NCI-H1092 (cell line): ENCODE measurements at places on chromosomes 7 and 10.

DNA sequence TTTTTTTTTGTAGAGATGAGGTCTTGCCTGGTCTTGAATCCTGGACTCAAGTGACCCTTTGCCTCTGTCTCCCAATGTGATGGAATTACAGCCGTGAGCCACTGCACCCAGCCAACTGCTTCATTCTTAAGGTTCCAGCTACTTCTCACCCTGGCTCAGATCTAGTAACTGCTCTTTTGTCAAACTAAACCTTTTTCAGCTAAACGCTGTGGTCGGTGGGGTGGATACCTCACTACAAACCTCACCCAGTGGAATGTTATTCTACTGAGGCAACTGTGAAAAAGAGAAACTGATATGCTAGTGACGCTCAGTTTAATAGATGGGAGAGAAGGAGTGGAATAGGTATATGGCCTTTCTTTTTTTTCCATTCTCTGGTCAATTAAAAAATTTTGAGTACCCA is 1.7 kb upstream of the MRLN start:
- no peak for DNase-seq

DNA sequence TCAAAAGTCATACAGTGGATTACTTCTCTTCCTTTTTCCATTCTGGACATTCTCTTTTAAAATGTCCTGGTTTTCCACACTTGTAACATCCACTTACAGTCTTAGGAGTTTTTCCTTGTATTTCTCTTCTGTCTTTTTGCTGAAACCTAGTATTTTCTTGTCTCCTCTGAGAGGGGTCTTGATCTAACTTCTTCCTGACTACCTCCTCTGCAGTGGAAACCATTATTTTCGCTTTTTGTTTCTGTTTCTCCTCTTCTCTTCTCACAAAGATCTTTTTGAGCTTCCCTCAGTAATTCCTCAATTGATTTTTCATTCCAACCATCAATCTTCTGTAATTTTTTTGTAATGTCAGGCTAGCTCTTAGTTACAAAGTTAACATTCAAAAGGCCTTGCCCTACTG is 23.7 kb upstream of the ELOVL3 start:
- no peak for DNase-seq

DNA sequence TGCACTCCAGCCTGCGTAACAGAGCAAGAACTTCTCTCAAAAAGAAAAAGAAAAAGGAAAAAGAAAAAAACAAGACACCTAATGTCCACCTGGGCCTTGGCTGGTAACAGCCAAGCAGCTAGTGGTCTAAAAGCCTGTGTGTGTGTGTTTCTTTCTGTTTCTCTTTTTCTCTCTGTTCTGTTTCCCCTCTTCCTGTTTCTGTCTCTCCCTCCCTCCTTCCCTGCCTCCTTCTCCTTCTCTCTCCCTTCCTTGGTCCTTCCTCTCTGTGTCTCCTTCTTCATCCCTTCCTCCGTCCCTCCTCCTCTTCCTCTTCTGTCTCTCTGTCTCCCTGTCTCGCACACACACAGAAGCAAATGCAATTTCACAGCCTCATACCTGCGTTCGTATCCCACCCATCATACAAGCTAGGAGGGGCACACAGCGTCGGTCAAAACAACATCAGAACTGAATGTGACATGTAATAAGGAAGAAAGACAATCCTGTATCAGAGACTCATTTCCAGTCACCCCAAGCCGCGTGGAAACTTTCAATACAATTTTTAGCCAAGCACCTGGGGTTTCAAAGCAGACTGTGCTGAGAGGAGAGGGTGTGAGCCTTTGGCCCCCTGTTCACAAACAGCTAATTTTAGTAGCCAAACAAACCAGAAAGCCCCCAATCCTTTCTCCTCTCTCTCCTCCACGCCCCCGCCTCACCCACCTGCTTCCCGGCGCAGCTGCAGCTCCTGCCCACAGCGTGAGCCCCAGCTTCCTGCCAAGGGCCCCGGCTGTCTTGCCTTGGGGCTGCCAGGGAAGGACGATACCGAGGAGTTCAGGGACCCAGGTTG is 50.2 kb upstream of the GNA12 start:
- peak; percentile 44 for DNase-seq

- no peak for DNase-seq
Measured at GRCh38 chr7:24175603-24176002, 108.4 kb upstream of the NPY start.

DNA sequence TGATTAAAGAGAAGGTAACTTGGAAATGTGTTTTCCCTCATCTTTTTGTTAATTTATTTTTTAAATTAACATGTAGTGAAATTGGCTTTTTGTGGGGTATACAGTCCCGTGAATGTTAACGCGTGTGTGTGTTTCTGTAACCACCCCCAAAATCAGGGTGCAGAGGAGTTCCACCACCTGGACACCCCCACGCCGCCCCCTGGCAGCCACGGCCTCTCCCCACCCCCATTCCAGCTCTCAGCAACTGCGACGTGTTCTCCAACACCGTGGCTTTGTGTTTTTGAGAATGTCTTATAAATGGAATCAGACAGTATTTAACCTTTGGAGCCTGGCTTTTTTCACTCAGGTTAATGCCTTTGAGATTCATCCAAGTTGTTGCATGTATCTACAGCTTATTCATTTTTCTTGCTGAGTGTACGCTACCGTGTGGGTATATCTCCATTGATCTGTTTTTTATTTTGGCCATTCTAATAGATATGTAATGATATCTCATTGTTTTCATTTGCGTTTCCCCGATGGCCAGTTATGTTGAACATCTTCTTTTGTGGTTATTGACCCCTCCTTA is 218.8 kb downstream of the EBF3 start:
- DNase-seq = no peak

GRCh38 chr10:111785921-111786320 is 397.6 kb downstream of the GPAM start:
- DNase-seq = no peak

GRCh38 chr10:124266468-124267230 is 152.1 kb downstream of the OAT start:
- DNase-seq = no peak

DNA sequence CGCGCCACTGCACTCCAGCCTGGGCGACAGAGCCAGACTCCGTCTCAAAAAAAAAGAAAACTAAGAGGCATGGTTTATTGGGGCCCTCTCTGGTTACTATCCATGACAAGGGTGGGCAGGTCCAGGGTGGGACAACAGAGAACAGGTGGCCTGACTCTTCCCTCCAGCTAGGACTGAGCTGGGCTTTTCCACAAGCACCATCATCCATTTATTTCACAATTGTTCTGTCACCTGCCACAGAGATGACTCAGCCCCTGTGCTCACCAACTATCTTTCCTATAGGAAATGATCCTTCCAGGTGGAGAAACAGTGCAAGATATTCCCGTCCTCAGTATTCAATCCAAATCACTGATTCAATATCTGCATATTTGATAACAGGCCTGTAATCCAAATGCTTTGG is 44.9 kb upstream of the MYL10 start:
- no peak for DNase-seq

DNA sequence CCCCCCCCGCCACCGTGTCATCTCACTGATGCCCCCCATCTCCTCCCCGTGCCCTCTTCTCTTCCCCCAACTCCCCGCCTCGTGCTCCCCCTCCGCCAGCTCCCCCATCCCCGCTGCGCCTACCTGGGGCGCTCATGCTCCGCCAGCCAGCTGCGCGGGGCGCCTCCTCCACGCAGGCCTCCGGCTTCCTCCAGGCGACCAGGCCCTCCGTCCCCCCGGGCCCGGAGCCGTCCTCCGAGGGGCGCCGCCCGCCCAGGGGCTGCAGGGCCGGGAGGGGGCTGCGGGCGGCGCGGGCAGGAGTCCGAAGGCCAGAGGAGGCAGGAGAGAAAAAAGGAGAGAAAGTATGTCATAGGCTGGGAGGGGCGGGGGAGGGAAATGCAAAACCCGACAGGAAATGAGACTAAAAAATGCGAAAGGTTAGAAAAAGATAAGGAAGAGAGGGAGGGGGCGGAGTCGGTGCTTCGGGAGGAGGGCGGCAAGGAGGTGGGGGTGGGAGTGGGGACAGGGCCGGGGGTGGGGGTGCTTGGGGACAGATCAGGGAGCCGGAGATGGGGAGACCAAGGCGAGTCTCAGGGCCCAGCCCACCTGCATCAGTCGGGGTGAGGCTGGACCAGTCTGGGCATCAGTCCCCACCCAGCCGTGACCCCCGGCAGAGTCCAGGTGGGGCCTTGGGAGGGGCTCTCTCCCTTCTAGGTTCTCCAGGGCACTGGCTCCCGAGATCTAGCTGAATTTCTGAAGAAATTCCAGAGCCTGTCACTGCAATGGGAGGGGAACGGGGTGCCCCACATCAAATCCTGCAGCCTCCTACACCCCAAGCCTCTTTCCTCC is at the start of gene CARD11:
TSS of gene CARD11 (minus strand) at position 324 of the 828 bp plus-strand sequence. CDS start 85,361 bp downstream, outside the sequence.
- no peak for DNase-seq

DNA sequence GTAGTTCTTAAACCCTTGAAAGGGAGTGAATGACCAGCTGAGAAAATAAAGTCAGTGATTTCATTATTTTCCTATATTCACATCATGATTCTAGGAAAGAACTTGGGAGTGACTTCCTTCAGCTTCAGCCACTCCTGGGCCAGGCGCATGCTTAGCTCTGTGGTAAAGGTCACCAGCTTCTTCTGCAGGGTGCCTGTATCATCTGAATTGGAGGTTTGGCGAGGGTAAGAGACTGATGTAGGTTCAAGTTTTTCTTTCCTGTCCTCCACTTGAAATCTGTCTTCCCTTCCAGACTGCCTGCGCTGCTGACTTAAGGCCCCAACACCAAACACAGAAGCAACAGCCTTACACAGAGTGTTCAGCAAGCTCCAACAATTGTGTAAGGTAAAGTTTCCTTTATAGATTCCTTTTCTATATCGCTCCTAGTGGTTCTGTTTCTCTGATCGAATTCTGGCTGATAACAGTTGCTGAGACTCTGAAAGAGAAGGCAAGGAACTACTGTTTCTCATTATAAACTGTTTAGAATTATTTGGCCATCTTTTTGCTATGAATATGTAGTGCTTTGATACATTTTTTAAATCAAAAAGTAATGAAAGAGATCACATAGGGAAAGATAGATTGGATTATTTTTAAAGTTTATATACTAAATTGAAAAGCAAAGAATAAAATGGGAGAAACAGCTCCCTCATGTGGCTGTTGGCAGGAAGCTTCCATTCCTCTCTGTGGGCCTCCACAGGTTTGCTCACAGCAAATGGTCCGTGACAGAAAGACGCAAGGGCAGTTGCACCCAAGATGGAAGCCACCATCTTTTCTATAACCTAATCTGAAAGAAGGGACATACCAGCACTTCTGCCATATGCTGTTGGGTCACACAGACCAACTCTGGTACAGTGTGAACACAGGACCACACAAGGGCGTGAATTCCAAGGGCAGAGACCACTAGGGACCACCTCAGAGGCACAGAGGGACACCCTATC is 14.0 kb downstream of the GATAD1 start:
- DNase-seq = peak; percentile 24

- DNase-seq = no peak
Measured at GRCh38 chr7:114574384-114574783, 159.8 kb downstream of the FOXP2 start.

DNA sequence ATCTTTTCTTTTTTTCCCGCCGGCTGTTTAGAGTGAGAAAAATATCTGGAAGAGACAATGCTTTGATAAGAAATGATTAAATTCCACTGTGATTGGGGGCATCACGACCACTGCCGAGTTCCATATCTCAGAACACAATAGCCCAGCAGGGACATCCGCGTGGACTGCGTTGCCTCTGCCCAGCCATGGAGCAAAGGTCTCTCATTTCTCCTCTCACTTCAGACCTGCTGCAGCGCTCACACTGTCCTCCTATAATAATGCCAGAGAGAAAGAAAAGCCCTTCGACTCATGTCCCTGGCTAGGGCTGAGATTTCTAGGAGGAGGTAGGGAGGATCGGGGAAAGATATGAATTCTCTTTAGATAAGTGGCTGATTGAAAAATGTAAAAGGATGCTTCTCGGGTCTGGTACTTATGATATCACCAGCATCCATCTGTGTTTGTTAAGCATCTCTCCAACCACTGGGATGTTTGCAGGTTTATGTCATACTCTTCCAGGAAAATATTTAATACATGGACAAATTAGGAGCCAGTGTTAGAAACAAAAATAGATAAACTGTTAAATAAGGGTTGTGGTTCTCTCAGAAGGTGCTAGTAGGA is 472.9 kb upstream of the AKR1E2 start:
- no peak for DNase-seq

GRCh38 chr7:114183311-114184088 is 231.1 kb upstream of the FOXP2 start:
- DNase-seq = no peak

DNA sequence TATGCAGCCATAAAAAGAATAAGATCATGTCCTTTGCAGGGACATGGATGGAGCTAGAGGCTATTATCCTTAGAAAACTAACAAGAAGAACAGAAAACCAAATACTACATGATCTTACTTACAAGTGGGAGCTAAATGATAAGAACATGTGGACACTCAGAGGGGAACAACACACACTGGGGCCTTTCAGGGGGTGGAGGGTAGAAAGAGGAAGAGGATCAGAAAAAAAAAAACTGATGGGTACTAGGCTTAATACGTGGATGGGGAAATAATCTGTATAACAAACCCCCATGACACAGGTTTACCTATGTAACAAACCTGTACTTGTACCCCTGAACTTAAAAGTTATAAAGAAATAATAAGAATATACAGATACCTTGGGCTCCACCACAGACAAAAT is 514.2 kb downstream of the ARL4A start:
- DNase-seq = no peak

DNA sequence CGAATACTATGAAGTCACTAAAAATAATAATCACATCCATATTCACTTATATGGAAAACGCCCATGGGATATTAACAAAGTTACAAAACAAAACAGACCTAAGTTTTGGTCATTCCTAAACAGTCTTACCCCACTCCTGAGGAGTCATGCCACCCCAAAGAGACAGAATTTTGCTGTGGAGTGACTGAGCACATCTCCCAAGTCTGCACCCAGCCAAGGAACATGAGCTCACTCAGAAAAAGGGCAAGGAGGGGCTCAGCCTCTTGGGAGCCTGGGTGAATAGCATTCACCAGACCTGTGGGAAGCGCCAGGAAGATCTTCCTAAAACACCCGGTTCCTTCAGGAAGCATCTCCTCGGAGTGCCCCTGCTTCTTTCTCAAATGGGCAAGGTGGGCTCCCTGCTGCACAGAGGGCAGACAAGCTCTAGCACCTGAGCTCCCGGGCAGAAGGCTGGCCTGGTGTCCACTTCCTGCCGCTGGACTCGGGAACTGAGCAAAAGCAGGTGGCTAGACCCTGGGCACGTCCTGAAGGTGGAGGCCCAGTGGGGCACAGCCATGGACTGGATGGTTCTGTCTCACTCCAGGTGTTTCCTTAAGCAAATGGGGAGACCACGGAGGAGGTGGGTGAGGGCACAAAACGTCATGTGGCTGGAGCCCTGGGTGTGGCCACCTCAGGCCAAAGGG is 31.0 kb downstream of the TNS3 start:
- DNase-seq = no peak
